ENCODE measurements at places on chromosomes 4 and X.
A peak's percentile ranks its signal among the peaks of the same experiment; 100 is the strongest.

GRCh38 chrX:154718616-154719015 lies 32.3 kb downstream of the GAB3 start:
- DNase-seq, result no peak

DNA sequence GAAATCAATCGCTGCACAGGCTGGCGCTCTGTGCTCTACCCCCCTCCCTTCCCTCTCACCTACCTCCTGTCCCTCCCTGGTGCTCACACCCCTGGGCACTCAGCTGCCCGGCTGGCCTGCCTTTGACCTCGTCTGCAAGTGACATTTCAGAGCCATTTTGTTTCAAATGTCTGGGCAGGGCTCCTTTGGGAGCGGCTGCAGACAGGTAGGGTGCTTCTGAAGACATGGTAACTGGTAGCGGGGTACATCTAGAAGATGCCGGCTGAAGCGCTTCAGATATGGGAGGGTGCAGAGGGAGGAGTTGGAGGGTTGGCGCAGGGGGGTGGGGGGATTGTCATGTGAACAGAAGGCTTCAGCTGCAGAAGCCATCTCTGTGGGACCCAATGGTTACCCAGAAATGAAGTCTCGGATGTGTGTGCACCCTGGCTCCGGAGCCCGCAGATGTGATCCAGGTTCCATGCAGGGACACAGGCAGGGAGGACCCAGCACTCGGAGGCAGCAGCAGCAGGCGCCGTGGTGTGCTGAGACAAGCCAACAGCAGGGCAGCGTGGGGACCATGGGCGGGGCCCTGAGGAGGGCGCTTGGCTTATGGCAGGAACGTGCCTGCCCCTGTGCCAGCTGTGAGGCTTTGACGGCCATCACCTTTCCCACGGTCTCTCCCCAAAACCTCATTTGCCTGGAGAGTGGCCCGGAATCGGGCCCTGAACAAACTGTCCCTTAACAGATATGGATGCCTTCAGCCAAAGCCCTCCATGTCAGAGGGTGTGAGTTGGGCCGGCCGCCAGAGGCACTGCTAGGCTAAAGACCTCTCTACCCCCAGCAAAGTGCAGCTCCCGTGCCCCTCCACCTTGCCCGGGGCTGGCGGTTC lies 7.6 kb upstream of the DUSP9 start:
- DNase-seq, result no peak

- no peak for DNase-seq
Measured at GRCh38 chr4:112954286-112954685, 95.2 kb upstream of the ANK2 start.

GRCh38 chrX:125132274-125132673 lies 187.4 kb upstream of the TEX13C start:
- no peak for DNase-seq

DNA sequence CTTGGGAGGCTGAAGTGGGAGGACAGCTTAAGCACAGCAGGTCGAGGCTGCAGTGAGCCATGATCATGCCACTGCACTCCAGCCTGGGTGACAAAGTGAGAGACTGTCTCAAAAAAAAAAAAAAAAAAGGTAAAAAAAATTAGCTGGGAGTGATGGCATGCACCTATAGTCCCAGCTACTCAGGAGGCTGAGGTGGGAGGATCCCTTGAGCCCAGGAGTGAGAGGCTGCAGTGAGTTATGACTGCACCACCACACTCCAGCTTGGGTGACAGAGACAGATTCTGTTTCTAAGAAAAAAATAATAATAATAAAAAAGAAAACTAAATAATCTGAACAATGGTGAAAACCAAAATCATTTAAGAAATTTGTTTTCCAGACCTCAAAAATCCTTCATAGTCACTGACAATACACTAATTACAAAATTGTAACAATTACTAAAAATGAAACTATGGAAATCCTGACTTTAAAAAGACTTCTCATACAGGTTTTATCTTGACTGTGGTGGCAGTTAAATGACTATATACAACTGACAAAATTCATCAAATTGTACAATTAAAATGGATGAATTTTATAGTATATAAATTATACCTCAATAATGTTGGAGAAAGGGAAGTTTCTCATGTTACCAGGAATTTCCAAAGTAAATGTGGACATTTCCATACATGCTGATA lies 31.3 kb downstream of the PHF8 start:
- no peak for DNase-seq

DNA sequence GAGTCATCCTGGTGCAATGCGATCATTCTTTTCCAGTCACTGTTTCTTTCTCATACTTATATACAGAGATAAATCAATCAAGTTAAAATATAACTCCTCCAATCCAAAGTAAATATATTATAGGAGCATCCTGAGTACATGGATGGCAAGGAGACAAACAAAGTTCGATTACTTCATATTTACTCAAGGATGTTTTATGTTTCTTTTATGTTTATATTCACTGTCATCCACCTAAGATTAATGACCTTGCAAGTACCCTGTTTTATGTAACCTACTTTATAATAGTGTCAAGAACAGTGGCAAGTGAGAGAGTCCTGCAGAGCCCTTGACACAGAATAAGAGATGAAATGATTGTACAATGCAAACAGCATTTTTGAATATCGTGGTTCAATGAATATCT lies at the start of gene UGT2B11:
Gene UGT2B11 (minus strand): TSS at position 33 of the 400 bp plus-strand sequence. CDS start 26 bp downstream, at position 7.
- no peak for DNase-seq

GRCh38 chr4:73248416-73248815 lies 10.2 kb downstream of the ANKRD17 start:
- DNase-seq, result no peak

- peak; percentile 55 for DNase-seq
Measured at GRCh38 chrX:135707880-135708279, 5.6 kb upstream of the CT45A1 start.
